ENCODE measurements at places on chromosomes 13 and 19.

GRCh38 chr19:17576758-17577456 is 21.5 kb downstream of the COLGALT1 start:
- no peak for DNase-seq

DNA sequence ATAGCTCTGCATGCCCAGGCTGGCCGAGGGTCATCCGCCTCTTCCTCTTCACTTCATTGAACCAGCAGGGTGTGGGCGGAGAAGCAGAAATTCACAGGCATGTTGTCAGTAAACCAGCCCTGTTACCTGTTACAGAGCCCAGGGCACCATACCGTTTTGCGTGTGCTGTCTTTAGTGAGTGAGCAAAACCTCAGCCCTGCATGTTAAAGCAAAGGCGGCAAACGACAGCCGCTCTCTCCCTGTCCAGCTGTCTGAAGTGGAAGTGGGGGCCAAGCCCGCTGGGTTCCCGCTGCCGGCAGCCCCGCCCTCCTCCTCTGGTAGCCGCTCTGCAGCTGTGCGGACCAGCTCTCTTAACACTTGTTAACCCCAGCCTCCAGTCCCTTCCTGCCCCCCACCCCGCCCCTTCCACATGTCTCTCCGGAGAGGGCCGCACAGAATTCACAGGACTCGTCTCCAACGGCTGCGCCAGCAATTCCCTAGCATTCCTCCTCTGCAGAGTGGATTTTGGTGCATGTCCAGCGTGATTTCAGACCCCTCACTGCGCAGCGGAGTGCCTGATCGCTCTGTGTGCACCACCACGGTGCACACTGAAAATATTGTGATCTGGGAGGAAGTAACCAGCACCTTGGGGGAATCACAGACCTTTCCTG is 12.7 kb downstream of the KLHL26 start:
- no peak for DNase-seq

GRCh38 chr13:32039056-32039455 is 7.5 kb downstream of the FRY start:
- DNase-seq: no peak

- DNase-seq: no peak
Observed at GRCh38 chr19:1053176-1054101, 13.5 kb upstream of the ARHGAP45 start.

DNA sequence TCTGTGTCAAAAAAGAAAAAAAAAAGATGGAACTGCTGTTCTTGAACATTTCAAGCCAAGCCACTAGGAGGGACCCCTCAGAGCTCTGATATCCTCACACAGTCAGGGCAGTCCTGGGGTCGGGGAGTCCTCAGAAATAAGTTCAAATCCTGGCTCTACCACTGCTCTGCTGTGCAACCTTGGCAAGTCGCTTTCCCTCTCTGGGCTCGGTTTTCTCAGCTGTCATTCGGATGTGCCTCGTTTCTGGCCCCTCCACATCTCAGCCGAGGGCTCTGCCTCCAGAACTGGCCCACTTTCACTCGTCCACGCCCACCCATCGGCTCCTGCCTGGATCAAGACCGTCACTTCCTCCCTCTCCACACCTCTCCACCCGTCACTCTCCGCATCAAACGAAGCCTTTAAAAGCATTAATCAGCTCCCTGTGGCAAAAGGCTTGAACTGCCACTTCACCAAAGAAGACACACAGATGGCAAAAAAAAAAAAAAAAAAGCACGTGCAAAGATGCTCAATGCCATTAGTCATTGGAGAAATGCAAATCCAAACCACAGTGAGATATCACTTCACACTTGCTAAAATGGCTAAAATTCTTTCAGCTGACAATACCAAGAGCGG is 7.4 kb upstream of the ZNRF4 start:
- DNase-seq: no peak

DNA sequence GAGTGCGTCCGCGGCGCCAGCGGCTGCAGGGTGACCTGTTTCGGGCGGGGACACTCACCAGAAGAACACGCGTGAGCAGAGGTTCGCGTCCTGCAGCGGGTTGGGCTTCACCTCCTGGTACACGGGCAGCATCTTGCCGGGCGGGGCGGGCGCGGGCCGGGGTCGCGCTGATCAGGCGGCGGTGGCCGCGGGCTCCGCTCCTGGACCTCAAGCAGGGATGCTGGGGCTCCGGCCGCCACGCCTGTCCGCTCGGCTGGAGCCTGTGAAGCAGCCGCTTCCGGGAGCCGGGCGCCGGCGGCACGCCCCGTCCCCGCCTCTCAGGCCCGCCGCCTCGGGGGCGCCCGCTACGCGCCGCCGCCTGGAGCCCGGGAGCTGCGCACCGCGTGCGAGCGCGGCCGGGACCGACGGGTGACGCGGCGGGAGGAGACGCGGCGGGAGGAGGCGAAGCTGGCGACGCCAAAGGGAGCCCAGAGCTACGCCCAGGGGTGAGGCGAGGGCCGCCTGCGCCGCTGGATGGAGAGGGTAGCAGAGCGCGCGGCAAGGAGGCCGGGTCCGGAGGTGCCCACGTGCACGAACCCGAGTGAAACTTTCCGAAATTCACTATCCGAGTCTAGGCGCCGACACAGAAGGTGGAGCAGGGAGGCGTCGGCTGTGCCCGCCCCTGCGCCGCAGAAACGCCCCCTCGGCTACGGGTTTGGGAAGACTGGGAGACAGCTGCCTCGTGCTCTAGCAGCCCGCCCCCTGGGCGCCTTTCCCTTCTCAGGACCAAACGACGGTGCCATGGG is at the start of gene ABCC4:
Gene ABCC4, minus strand, starts transcription at position 269 of the 785 bp plus-strand sequence. Its CDS starts 137 bp downstream, at position 132.
- DNase-seq: peak; percentile 27

DNA sequence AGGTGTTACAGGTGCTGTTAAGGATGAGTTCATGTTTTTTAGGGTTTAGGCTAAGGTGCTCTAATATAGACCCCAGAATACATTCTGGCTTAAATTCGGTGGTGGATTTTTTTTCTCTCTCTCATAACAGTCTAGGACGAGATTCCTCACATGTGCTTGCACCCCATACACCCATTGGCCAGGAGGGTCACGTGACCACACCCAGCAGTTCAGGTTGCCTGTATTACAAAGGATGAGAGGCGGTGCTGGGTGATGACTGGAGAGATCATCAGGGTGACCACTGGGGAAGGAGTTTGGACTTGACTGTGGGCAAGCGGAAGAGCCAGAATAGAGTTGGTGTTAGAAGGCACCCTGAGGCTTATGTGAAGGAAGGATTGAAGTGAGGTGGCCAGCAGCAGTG is 27.7 kb downstream of the PPP2R1A start:
- no peak for DNase-seq

DNA sequence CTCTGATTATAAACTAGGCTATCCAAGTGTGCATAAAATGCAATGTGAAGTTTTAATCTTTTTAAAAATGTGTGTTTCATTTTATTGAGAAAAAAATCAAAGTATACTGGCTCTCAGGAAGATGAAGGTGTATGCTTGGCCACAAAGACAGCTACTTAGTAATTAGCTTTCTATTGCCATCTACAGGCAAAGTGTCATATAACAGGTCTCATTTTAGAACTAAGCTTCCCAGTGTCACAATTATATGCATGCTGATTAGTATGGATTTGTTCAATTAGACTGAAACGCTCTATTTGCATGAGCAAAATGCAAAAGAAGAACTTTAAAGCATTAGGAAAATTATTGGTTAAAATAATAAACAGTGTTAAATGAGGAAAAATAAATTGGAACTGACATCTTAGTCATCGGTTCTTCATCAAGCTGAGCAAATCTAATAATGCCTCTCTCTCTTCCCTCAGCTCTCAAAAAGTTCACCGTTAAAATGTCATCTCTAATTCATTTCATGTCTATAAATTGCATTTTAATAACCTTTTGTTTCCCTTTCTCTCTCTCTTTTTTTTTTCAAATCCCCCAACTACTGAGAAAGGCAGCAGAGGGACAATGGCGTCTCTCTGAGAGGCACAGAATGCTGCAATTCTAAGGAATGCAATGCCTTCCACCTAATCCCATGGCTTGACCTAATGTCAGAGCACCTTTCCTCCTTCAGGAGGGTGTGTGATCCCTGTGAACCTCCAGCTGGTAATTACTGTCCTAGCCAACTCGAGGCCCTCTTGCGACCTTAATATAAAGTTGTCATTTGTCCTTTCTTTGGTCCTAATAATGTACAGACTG is 313.1 kb upstream of the MAB21L1 start:
- DNase-seq: no peak

GRCh38 chr13:96992633-96993032 is 1.6 kb downstream of the OXGR1 start:
- DNase-seq: no peak

DNA sequence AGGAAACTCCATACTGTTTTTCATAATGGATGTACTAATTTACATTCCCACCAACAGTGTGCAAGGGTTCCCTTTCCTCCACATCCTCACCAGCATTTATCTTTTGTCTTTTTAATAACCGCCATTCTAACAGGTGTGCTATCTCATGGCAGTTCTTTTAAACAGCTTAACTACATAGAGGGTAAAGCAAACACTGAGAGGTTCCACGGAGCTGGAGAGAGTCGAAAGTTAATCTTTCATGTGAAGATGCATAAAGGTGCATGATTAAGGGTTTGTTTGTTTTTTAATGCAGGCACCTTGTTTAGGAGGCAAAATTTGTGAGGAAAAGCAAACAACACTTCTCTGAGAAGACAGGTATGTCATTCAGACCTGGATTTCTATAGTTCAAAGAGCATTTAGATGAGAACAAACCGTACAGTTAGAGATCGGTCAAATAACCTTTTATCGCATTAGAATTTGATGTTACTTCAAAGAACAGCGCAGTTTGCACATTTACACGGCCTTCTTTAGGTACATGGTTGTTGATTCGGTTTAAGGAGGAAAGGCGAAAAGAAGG is 193.9 kb downstream of the RBM26 start:
- DNase-seq: no peak

- peak; percentile 79 for DNase-seq
Observed at GRCh38 chr19:50046649-50047503, 21.1 kb downstream of the ZNF473 start.

DNA sequence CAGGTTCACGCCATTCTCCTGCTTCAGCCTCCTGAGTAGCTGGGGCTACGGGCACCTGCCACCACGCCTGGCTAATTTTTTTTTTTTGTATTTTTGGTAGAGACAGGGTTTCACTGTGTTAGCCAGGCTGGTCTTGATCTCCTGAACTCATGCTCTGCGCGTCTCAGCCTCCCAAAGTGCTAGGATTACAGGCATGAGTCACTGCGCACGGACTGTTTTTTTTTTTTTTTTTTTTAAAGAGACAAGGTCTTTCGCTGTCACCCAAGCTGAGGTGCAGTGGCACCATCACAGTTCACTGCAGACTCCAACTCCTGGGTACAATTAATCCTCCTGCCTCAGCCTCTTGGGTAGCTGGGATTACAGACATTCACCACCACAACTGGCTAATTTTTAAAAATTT is 8.2 kb upstream of the ADAMTS10 start:
- no peak for DNase-seq

- DNase-seq: no peak
Observed at GRCh38 chr19:42155796-42156195, 23.6 kb upstream of the POU2F2 start.

- no peak for DNase-seq
Observed at GRCh38 chr19:54191011-54191810, at the start of gene TSEN34. TSEN34 (plus strand) TSS chr19:54191308; CDS start chr19:54191365, 57 bp downstream.

DNA sequence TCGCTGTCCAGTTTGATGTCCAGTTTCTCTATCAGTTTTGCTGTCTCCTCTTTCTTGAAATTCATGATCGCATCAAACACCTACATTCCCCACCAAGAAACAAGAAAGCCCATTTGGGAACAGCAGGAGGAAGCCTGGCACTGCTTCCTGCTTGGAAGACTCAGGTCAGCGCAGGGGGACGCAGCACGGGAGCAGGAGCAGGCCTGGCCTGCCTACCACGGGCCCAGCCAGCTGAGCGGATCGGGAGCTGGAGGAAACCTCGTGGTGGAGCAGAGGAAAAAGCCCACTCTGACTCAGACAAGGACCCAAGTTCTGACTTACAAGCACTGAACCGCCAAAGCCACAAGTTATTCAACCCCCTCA is 3.9 kb downstream of the EEF2 start:
- no peak for DNase-seq

GRCh38 chr13:26601669-26602068 is 44.2 kb downstream of the WASF3 start:
- no peak for DNase-seq

- no peak for DNase-seq
Observed at GRCh38 chr13:34076943-34077703, 259.2 kb downstream of the RFC3 start.

GRCh38 chr19:10952809-10953208 is 8.0 kb upstream of the SMARCA4 start:
- no peak for DNase-seq

GRCh38 chr13:44516771-44517170 is 59.4 kb downstream of the TSC22D1 start:
- DNase-seq: no peak

DNA sequence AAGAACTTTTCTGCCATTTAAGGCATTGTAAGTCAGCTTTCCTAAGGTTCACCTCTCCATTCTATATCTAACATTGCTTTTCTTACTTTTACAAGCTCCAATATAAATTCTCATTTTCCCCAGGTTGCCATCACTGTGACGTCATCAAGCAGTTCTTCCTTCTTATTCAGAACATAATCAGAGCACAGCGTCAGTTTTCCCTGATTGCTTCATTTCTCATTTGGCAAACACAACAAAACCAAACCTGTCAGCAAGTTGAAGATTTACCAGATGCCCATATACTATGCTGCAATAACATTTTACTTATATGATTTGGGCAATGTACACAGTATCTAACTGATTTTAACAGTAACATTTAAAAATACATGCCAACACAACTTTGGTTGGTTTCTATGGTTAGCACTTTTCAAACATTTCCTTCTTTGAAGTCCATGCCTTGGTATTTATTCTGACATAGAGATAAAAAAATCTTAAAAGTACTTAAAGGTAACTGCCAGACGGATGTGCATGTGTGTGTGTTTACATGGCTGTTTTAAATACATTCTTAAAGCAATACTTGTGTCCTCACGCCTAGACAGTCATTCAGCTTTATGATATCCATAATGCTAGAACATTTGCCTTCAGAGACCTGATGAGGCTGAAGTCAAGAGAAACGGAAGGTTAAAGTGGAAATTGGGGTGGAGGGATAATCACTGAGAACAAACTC is 264.0 kb downstream of the KLF12 start:
- no peak for DNase-seq

- DNase-seq: no peak
Observed at GRCh38 chr19:50580970-50581634, 12.9 kb upstream of the LRRC4B start.

DNA sequence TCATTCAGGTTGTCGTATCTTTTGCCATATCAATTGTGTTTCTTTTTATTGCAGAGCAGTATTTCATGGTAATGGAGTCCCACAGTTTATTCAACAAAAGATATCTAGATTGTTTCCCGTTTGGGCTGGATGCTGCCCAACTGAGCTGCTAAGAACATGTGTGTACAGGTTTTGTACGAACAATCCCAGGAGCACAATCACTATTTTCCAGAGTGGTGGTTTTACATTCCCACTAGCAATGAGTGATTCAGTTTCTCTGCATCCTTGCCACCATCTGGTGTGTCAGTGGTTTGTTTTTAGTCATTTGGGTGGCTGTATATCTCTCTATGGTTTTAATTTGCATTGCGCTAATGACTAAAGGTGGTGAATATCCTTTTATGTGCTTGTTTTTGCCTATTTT is 52.7 kb upstream of the ZDHHC20 start:
- no peak for DNase-seq

- DNase-seq: no peak
Observed at GRCh38 chr19:48716562-48717291, 2.8 kb downstream of the MAMSTR start.

- DNase-seq: peak; percentile 71
Observed at GRCh38 chr19:52343548-52343947, 7.5 kb downstream of the ZNF610 start.

Measured in T-cell (primary cell).